ENCODE measurements at places on chromosomes 7 and 10. TPM values are rescaled to one million over a fixed set of nuclear protein-coding genes. Genes with fewer than 3 reads are reported as not detected.

The MALRD1 gene
- not detected for total RNA-seq

The TUBB8 gene
- 0.89 TPM for total RNA-seq

The TAS2R5 gene
- 0.75 TPM for total RNA-seq

The PPP1R9A gene
- 2.0 TPM for total RNA-seq

The TNKS2 gene
- 47.9 TPM for total RNA-seq
